Stimulated activated CD4-positive, alpha-beta T cell treated with anti-CD3 and anti-CD28 coated beads, TNF-alpha, amount 100 ng/mL, for 1 hour (primary cell): ENCODE measurements at places on chromosomes 7 and 10.

GRCh38 chr10:4844864-4845263 is 18.9 kb downstream of the AKR1E2 start:
- no peak for DNase-seq

- DNase-seq: no peak
These were observed 119.0 kb downstream of the PTPN20 start for GRCh38 chr10:47030191-47030703.

DNA sequence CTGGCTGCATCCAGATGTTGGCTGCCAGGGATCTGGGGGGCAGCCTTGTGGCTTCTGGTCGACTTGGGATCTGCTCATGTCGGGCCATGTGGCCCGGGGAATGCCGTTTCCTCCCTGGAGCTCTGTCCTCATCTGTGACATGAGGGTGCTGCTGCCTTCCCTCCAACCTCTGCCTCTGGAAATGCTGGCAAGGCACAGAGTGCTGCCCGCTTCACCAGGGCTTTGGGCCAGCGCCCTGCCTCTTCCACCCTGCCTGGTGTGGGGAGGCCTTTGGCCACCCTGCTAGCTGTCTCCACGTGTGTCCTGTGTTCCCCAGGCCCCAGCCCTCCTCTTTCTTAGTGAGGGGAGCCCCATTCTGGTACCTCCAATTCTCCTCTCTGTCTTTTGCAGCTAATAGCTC is 5.8 kb upstream of the SMARCD3 start:
- DNase-seq: no peak

DNA sequence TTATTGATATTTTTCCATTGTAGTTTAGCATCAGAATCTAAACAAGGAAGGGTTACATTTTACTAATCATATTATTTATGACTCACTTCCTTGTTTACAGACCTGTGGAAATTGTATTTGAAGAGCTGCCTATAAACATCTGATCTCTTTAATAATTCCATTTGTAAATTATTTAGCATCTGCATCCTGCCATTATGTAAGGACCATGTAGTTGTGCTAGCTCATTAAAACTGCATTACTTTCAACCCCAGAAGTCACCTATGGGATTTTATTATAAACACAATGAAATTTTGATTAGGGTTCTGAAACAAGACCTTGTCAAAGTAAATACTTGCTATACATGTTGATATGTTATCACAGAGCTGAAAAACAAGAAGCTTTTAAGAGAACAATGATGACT is 146.8 kb upstream of the SLC26A5 start:
- no peak for DNase-seq

DNA sequence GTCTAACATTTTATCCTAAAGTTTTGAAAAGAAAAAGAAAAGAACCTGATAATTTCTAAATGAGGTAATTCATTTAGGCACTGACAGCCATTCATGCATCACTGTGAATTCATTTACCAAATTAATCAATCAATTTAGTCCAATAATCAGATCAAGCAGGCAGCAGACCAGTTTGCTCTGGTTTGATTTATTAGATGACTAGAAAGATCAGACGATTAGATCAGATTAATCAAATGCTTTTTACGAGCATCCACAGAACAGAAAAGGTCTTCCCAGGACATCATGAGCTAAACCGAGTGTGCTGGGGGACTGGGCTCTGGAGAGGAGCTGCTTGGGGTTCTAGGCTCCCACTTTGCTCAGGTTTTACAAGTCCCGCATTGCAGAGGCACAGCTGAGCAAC is 226.5 kb upstream of the MYO3A start:
- no peak for DNase-seq
